ENCODE measurements at places on chromosomes 1 and 21.

- no peak for DNase-seq
These were observed 55.8 kb downstream of the FBXO2 start for GRCh38 chr1:11598461-11598860.

DNA sequence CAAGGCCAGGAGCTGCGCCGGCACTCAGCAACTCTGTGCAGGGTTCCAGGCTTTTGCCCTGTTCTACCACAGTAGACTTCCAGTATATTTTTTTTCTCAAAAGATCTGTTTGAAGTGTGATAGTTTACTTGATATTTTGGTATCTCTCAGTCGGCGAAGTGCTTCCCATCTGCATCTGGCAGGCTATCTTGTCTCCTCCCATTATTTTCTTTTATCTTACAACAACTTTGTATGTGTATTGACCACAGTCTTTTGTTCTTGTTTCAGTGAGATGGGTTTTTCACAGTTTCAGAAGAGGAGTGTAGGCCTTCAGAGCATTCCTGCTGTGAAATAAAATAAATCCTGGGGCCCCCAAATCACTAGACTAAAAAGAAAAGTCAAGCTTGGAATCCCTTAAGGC is 292.9 kb downstream of the PTGER3 start:
- no peak for DNase-seq

- no peak for DNase-seq
These were observed at the start of gene DISC1 for GRCh38 chr1:231626535-231626950. TSS of gene DISC1 (plus strand) at chr1:231626790. CDS start at chr1:231626868, 78 bp downstream.

DNA sequence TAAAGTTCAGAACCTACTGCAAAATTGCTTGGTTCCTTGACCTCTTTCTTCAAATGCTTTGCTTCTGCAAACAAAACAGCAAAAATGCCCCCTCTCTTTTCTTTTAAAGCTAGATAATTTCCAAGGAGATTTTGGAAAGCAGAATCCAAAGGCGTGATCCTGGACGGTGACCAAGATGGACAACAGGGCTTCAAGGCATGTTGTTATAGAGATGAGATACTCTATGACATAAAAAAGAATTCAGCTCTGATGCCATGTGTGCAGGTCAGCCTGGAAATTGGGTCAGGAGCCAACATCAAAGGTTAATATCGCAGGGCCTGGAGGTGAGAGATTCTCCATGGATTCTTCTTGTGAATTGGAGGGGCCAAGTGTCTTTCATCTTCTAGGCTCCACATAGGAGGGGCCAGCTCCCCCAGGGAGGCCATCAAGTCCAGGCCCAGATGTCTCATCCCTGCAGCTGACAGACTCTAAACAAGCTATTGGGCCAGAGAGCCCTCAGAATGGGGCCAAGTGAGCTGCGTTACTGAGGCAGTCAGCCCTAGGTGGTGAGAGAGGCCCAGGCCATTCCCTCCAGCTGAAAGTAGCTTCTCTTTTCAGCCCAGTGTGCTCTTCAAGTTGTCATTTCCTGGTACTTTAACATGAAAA is 45.5 kb downstream of the NMNAT2 start:
- no peak for DNase-seq

- DNase-seq: no peak
These were observed 43.3 kb downstream of the SSBP3 start for GRCh38 chr1:54362881-54363340.

- DNase-seq: no peak
These were observed 22.5 kb upstream of the UHMK1 start for GRCh38 chr1:162475089-162475488.

GRCh38 chr21:33945652-33946270 is 30.2 kb upstream of the ATP5PO start:
- no peak for DNase-seq

GRCh38 chr1:167703557-167703956 is 18.2 kb upstream of the MPZL1 start:
- DNase-seq: no peak

DNA sequence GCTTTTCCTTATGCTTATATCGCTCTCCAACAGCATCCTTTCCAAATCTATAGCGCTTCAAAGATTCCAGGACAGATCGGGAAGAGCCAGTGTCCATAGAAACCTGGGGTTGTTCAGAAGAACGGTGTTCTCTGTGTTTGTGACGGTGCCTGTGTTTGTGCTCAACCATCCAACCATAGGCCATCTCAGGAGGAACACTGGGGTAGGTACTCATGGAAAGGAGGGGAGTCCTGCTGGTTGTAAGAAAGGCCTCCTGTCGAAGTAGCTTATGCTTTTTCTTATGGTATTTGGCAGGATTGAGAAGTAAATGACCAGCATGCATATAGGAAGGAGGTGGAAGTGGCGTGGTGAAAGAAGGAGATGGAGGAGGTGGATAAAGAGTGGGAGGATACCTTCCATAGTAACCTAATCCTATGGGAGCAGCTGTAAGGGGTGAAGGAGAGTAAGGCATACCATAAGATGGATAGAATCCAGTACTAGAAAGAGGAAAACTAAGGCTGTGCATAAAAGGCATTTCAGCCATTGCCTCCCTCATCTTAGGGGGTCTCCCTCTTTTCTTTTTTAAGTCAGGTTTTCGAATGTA is 84.2 kb downstream of the ASH1L start:
- no peak for DNase-seq

- DNase-seq: no peak
These were observed 6.8 kb upstream of the EFCAB14 start for GRCh38 chr1:46725736-46726108.

DNA sequence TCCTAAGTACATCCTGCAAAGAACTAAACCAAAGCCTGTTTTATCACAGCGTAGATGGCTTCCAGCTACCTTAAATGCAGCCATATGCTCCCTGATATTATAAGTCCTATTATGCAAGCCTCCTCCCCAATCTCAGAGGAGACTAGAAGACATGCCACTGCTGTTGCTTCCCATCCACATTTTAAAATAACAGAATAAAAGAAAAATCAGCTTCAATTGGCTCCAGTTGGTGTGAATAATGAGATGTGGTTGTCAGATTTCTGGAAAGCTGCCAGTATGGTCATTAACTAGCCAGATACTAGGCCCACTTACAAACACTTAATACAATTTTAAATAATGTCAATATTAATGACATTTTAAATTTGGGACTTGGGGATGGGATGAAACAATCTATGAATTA is 25.7 kb downstream of the WARS2 start:
- DNase-seq: no peak

GRCh38 chr1:112759228-112759627 is 44.1 kb upstream of the PPM1J start:
- no peak for DNase-seq

DNA sequence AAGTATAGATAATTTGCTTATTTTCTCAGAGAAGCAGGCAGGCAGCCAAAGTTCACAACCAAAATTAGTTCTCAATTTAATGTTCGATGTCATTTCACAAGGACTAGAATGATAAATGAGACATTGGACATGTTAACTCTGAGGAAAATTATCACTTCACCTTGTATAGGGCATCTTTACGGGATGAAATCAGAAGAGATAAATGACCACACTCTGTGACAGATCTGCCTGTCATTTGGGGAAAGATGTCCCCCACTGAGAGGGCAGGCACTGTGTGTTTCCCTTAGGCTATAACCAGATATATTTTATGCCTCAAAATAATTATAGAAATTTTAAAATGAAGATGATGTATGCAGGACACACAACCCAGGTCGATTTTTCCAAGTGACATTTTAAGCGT is 642.9 kb downstream of the BRINP3 start:
- DNase-seq: no peak

GRCh38 chr1:30872948-30873263 is 35.7 kb downstream of the SDC3 start:
- DNase-seq: no peak

GRCh38 chr1:220655509-220655908 is 34.7 kb upstream of the C1orf115 start:
- no peak for DNase-seq

- DNase-seq: no peak
These were observed 102.8 kb upstream of the COL24A1 start for GRCh38 chr1:86259390-86259789.

- no peak for DNase-seq
These were observed 350.2 kb downstream of the ZNF326 start for GRCh38 chr1:90344963-90345730.

DNA sequence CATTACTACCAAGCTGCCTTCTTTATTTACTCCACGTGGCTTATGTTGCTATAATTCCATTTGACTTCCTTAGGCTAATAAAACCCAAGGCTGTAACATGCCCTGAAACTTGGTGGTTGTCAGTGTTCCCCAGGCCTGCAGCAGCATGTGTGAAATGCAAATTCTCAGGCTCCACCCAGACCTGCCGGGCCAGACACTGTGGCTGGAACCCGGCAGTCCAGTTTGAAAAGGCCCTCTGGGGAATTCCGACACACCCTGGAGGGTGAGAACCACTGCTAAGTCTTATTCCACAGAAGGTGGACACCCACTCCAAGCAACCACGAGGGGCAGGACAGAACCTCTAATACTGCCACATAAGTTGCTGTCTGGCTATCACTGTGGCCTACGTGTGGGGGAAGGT is 41.4 kb downstream of the URB1 start:
- DNase-seq: no peak

- no peak for DNase-seq
These were observed 35.0 kb upstream of the ECE1 start for GRCh38 chr1:21325231-21325718.

DNA sequence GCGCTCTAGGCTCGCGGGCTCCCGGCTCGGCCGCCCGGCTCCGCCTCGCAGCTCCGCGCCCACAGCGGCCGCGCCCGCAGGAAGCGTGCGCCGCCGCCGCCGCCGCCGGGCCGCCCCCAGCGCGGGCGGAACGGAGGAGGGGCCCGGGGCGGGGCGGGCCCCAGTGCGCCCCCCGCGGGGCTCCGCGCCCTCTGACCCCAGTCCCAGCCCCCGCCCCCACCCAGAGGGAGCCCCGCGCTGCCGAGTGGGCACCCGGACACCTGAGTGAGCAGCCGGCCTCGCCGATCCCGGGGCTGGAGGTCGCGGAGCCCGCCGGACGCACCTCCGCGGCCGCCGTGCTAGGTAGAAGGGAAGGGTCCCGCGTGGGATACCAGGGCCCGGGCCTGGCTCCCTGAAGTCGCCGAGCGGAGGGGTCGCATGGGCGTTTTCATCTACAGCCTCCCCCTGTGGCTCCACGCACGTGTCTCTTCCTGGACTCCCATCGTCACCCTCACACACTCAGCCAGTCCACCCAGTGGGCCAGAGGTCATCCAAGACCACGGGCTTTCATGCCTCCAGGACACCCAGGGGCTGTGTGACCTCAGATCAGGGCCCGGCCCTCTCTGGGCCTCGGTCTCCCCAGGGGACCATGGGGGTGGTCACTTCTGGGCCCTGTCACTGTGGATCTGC is at the start of gene SDC3:
TSS of gene SDC3 (minus strand) at position 63 of the 669 bp plus-strand sequence. CDS start 172 bp downstream, outside the sequence.
- DNase-seq: no peak

- no peak for DNase-seq
These were observed 26.7 kb downstream of the RNF223 start for GRCh38 chr1:1047407-1047806.

DNA sequence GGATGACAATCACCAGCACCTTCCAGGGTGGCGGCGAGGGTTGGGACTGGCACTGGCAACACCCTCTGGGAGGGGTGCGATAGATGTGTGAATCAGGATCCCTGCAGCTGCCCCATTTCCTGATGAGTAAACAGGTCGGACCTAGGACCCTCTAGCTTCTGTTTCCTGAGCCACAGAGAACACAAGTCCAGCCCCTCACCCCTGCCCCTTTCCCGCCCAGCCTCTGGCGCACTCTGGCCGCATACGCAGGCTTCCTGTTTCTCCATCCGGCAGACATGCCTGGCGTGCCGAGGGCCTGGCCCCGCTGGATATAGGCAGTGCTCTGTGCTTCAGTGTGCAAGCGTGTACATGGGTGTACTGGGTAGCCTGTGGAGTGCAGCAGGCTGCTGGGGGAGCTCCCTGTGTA is 4.6 kb downstream of the PEAR1 start:
- no peak for DNase-seq

Measured in stimulated activated naive CD4-positive, alpha-beta T cell treated with Interleukin-2 at 50 U/mL for 16 hours (primary cell).